ENCODE measurements at places on chromosomes 12 and 14.

DNA sequence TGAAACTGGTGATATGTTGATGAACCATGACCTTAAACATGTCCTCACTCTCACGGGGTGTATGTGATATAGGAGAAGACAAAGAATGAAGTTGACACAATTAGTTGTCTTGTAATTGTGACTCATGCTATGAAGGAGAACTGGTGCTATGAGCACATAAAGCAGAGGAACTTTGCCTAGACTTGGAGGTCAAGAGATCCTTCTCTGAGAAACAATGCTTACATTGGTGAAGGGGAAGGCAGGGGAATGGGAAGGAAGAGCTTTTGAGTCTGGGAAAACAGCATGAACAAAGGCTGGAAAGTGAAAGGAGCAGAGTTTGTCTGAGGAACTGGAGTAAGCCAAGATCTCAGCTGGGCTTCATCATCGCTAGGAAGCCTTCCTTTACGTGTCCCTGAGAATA, 83.2 kb downstream of the MYRFL start:
- no peak for DNase-seq

DNA sequence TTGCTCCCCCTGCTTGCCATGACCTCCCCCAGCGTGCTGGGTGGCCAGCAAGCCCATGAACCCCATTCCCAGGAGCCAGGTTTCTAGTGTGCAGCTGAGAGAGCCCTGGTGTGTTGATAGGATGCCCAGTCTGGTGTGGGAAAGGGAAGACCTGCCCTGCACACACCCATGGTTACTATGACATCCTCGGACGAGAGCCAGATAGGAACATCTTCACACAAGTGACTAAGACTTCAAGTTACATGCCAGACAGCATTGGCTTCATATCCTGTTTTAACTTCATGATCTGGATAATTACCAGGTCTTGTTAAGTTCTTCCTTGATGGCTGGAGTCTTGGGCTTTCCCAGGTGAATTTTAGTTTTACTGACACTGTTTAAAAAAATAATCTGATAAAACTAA, 196.6 kb upstream of the EGLN3 start:
- no peak for DNase-seq

- DNase-seq: no peak
Observed at GRCh38 chr14:36439766-36440165, 80.3 kb downstream of the NKX2-1 start.

- DNase-seq: no peak
Observed at GRCh38 chr12:3727354-3727753, 25.6 kb downstream of the CRACR2A start.

DNA sequence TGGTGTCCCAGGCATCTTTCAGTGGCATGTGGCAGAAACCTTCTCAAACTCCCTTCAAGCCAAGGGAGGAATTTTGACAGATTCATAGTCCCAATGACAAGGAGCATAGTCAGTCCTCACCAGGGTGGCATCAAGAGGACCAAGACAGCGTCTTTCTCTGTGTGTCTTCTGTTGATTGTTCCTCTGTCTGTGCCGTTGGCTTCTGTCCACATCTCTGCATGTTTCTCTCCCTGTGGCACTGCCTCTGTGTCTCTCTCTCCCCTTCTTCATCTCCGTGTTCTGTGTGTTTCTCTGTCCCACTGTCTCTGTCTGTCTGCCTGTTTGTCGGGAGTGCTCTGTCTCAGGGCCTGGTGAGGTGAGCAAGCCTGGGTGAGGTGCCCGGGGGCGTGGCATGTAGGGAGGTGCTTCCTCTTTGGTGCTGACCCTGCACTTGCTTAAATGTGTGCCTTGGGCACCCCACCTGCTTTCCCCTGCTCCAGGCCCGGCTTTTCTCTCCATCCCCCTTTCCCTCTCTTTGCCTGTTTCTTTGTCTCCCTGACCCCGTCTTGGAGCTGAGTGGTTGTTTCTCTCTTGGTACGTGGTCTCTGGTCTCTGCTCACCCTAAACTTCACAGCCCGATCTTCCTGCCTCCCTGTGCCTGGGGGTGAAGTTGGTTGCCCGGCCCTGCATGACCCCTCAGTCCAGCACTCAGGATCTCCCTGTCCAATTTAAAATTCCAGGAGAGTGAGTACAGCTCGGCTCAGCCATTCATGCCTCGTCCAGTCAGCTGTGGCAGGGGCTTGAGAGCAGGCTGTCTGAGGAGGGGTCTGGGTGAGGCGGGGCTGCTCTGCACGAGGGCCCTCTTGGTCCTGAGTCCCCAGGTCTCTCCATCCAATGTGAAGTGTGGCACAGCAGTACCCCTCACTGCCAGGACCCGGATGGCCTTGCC, 28.5 kb downstream of the JDP2 start:
- no peak for DNase-seq
